ENCODE measurements at places on chromosomes 3 and 15.

- DNase-seq: no peak
Measured at GRCh38 chr3:195154111-195154791, 116.7 kb downstream of the XXYLT1 start.

DNA sequence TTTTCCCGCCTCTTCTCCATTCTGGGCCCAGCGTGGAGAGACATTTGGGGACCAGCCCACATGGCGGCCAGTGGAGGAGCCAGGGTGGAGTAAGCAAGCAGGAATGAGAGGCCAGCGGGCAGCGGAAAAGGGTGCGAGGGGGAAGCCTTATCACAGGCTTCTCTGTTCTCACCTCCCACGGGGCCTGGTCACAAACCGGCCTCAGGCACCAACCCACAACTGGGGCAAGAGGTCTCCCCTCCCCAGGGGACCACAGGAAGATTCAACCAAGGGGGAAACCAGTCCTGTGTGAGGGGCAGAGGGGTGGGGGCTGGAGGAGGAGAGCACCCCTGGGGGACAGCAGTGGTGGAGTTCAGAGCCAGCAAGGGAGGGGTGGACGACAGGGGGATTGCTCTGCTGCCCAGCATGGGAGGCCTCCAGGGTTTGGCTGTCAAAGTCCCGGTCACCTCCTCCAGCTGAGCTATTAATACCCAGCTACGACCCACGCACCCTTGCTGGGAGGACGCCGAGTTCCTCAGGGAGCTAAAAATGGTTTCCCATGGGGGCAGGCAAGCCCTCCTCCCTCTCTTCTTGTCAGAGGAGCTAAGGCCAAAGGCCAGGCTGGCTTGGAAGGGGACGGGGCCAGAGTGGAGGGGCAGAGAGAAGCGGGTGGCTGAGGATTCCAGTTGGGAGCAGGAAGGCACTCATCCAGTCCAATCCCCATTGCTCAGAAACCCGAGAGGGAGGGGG lies 23.8 kb upstream of the RPL29 start:
- no peak for DNase-seq

DNA sequence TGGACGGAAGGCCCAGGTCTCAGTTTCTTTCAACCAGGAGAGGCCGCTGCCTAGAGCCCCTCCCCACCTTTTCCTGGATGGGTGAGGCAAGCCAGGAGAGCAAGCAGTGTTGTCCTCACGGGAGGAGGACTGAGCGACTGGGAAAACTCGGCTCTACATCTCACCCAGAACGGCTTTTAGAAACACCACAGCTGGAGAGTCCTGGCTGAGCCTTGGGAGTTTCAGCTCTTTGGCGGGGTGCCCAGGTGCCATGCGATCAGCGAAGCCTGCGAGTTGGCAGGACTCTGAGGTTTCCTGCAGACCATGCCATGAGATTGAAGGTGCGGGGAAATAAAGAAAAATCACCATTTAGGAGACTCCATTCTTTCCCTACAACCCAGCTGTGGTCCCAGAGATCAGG lies 26.0 kb downstream of the PPCDC start:
- no peak for DNase-seq

GRCh38 chr3:167668651-167669050 lies 14.9 kb upstream of the WDR49 start:
- DNase-seq: no peak

- no peak for DNase-seq
Measured at GRCh38 chr3:187689984-187690383, 12.4 kb downstream of the RTP2 start.

DNA sequence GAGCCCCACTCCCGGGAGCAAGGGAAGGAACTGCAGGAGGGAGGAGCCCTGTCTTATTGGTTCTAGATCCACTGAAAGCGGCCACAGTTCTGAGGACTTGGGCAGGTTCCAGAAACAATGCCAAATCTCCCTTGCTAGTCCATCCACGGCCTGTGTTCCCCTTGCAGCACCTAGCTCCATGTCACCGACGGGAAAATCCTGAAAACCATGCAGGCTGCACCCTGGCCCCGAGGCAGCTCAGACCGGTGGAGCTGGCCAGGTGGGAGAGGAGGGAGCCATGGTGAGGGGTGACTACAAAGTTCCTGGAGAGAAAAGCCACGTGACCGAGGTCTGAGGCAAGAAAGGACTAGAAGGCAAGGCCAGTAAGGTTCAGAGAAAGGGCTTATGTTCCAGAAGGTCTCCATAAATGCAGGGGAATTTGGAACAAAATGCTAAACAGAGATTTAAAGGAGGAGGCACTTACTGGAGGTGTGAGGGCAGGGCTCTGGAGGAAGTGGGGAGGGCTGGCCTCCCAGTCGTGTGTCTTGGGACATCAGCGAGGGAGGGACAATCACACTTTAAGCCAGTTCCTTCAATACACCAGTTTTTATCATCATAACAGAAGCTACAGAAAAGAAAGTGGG lies 5.4 kb downstream of the MGLL start:
- DNase-seq: no peak

DNA sequence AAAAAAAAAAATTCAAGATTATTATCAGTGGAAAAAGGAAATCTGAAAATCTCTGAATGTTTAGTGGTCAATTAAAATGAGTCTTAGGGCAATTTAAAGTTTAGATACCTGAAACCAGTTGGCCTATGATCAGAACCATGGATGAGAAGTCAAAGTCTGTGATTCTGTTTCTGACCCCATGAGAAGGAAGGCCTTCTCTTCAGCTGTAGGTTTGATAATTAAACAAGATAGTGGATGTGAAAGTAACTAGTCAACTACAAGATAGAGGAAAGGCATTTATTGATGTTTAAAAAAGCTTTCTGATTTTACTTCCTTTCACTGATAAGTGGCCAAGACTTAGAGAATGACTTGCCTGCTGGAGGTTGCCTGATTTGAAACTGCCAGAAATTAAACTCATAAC lies 8.7 kb downstream of the PLS1 start:
- DNase-seq: no peak

GRCh38 chr15:70257573-70258248 lies 160.0 kb upstream of the TLE3 start:
- no peak for DNase-seq

DNA sequence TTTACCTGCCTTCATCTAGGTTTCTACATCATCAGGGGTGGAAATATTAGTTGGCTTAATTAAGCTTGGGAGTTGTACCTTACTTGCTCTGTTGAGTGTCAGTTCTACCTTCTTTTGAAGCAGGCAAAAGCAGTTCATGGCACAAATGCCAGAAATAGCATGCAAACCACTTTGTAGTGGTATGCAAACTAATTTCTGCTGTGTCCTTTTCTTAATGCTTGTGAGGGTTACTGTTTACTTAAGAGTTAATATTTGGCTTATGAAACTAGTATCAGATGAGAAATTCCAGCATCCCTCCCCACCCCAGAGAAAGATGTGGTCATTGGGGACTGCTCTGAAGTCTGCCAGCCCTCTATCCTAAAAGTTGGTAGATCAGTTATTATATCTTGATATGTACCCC lies 7.1 kb downstream of the ATP2C1 start:
- DNase-seq: no peak

GRCh38 chr3:126947429-126947828 lies 35.5 kb upstream of the PLXNA1 start:
- no peak for DNase-seq

DNA sequence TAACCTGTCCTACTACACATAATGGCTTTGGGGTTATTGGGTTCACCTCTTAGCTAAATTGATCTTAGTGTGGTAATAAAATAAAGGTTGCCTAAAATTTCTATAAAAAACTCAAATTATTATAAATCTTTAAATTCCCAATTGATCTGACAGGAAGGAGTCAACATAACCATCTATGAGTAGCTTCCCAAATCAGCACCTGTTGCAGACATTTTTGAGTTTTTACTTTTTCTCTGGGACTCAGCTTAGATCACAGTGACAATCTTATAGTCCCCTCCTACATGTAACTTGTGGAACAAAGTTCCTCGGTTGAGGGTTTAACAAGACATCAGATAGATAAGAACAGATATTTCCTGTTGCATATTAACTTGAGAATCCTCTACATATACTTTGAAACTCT lies 601.0 kb downstream of the TUSC7 start:
- DNase-seq: no peak

GRCh38 chr3:123658118-123658851 lies 73.4 kb upstream of the HACD2 start:
- DNase-seq: no peak

DNA sequence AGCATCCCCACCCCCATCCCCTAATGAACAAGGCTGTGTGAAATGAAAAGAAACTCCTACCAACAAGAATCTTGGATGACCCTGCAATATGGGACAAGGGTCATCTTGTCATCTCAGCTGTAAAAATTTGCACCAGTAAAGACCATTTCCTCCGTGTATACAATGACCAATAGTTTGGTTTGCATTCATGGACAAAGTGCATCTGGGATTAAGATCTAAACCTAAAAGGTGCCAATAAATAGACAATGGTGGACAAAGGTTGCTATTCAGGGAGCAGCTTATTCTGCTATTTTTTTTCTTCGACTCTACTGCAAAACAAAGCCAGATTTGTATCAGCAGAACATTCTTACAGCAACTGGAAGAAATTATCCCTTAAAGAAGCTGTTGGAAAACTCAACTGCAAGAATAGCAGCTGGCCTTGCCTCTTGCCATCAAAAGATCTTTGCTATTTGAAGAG lies 8.0 kb downstream of the MGLL start:
- no peak for DNase-seq

GRCh38 chr3:41638381-41638780 lies 323.5 kb downstream of the ULK4 start:
- DNase-seq: no peak

DNA sequence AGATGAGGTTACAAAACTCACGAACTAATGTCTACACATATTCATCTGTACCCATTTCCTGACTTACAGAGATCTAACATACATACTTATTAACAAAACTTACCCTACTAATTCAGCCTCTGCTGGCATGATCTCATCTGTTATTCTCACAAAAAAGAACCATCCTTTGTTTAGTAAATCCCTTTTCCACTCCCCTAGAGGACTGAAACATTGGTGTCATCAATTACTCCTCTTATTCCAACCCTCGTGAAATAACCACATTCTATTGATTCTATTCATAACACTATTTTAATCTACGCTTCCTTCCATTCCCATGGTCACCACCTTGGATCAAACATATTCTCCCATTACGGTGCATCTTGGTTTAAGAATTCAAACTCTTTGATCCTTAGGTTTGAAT lies 505.9 kb downstream of the SI start:
- DNase-seq: no peak

- DNase-seq: no peak
Measured at GRCh38 chr3:127690823-127691452, 18.2 kb downstream of the ABTB1 start.

DNA sequence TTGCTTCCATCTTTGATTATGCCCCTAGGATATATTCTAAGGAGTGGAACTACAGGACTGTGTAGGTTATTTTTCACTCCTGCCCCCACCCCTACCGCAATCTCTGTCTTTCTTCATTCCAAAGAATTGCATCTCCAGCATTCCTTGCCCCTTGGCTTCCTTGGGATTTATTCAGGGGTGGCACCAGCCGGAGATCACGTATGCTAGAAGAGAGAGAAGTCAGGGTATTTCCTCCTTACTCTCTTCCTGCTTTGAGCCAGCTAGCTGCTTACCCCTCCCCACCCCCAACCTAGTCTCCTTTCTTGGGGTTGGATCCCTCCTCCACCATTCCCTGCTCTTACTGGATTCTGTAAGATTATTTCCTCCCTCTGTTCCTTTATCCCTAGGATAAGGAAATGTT lies 35.0 kb upstream of the DENND4A start:
- no peak for DNase-seq

GRCh38 chr3:158103081-158103886 lies 2.9 kb downstream of the SHOX2 start:
- no peak for DNase-seq

- DNase-seq: peak; percentile 5
Measured at GRCh38 chr3:193743702-193744047, 150.7 kb downstream of the OPA1 start.

DNA sequence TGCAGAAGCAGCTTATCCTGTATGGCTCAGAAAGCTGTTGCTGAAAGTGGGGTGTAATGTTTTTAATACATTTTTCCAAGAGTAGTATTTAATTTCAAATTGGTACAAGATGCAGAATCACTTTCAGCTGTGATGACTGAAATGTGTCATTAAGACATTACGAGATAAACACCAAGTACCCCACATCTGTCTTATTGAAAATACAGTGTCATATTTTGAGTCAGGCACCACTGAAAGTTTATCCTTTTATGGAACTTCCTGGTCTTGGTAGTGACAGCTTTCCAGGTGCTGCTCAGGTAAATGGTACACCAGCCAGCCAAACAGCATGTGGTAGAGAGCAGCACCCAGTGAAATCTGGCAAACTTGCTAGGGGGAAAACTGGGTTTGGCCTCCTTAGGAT lies 16.9 kb downstream of the ASTE1 start:
- DNase-seq: no peak

- no peak for DNase-seq
Measured at GRCh38 chr15:58520464-58520863, 88.7 kb downstream of the LIPC start.

DNA sequence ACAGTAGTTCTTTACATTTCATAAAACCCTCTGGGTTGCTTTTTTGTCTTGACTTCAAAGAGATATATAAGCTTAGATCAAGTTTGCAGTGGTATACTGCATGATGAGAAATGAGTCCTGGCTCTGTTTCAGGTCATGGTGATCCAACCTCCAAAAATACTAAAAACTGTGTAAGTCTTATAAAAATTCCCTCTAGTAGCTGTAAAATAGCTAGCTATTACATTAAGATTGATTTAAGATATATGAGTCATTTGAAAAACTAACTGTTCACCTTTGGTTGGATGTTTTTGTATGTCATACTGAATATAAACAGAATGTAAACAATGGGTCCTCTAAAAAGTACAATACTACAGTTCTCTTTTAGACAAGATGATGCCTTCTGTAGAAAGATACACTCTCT lies 879.2 kb downstream of the ROBO1 start:
- DNase-seq: no peak

DNA sequence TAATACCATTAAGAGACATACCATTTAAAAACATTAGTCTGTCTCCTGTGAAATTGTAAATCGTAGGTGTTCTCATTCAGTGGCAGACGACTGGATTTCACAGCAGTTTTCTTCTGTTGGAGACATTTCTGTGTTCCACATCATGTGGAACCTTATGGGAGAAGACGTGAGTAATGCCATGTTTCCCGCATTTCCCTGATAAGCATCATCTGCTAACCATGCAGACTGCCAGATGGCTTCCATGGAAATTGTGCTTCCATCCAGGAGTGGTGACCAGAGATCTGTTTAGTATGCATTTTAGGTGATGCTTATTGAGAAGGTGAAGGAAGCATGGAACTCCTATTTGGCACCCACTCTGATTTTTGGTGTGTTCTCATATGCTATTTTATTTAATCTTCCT lies 28.4 kb upstream of the ST3GAL6 start:
- no peak for DNase-seq

GRCh38 chr3:128500556-128500955 lies 7.6 kb upstream of the GATA2 start:
- no peak for DNase-seq

- peak; percentile 46 for DNase-seq
Measured at GRCh38 chr15:55221090-55222011, 24.6 kb upstream of the RSL24D1 start.

DNA sequence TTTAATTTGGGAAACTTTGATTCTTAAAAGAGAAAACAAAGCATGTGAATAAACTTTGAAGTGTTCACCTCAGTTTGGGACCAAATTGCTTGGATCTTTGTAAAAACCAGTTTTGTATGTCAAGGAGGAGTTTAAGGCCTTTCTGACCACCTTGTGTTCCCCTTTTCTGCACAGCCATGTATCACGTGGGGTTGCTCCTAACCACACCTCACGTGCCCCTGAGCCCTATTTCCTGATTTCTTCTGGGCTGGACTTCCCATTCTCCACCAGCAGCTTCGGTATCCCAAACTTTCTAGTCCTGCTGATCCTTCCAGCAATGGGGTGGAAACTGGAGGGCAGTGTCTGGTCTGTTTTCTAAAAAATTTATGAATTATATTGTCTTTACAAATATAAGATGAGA lies 76.4 kb upstream of the STT3B start:
- no peak for DNase-seq
